ENCODE measurements at places on chromosomes 11 and 22. TPM values are rescaled to one million over a fixed set of nuclear protein-coding genes. Genes with fewer than 3 reads are reported as not detected.

GRCh38 chr11:114400216-114400914, at the start of the genes C11orf71 and RBM7:
TSS of gene C11orf71 (minus strand) at chr11:114400511. CDS start at chr11:114400331, 180 bp downstream.
TSS of gene RBM7 (plus strand) at chr11:114400666. CDS start at chr11:114400672, 6 bp downstream.
- H3K27me3 ChIP-seq, result no peaks in the 10 kb centered on the region
- peak within 1 kb of the TSS; percentile 97 for H3K27ac ChIP-seq
- peak within 1 kb of the TSS; percentile 95 for H3K4me3 ChIP-seq
- peaks cover 41% of the 10 kb centered on the region for H3K4me1 ChIP-seq

The TRIM66 gene
- 22.4 TPM for total RNA-seq

GRCh38 chr11:115087791-115088190, 409.5 kb downstream of the NXPE2 start:
- H3K27ac ChIP-seq, result no peak overlapping the region
- no peak overlapping the region for H3K4me3 ChIP-seq
- no peaks in the 10 kb centered on the region for H3K27me3 ChIP-seq

GRCh38 chr22:49538006-49538405, 289.7 kb downstream of the BRD1 start:
- no peaks in the 10 kb centered on the region for H3K4me1 ChIP-seq
- no peaks in the 10 kb centered on the region for H3K36me3 ChIP-seq
- no peaks in the 10 kb centered on the region for H3K27me3 ChIP-seq
- H3K4me3 ChIP-seq, result no peak overlapping the region
- DNase-seq, result no peak

DNA sequence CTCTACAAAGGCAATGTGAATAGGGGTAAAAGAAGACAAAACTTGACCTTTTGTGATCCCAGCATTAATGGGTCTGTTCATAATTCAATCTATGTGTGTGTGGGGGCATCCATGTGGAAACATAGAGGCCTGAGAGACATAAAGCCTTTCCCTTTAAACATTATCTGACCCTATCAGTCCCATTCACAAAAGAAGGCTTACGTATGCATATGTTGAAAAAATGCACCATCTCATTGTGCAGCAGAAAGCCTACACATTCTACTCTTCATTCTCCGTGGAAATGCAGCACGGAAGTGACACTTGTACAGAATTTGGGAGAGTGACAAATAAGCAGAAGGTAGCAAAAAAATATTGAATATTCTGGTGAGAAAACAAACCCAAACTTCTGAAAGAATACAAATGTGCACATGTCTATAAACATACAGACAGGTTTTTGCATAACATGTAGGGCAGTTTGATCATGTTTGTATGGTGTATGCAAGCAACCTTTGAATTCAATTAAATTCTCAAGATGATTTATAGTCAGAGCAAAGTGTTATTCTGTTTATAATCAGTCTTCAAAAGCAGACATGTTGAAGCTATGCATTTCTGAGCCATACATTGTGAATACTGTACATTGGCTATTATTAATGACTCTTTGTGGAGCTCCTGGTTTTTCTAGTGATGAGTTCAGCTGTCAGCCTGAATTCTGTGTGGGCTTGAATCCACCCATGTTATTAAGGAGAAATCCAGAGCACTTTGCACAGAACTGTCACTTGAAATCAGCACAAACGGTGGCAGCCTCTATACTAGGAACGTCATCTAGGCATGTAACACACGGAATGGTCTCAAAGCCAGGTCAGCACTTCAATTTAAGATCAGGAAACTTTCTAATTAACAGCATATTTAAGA, 236.8 kb downstream of the DCDC1 start:
- no peak overlapping the region for H3K27ac ChIP-seq
- H3K4me1 ChIP-seq, result no peaks in the 10 kb centered on the region
- DNase-seq, result no peak
- H3K36me3 ChIP-seq, result no peaks in the 10 kb centered on the region

- no peaks in the 10 kb centered on the region for H3K4me1 ChIP-seq
- no peak for DNase-seq
- H3K27ac ChIP-seq, result no peak overlapping the region
- H3K36me3 ChIP-seq, result no peaks in the 10 kb centered on the region
- H3K27me3 ChIP-seq, result peaks cover 15% of the 10 kb centered on the region
These were observed 18.4 kb downstream of the MS4A6E start for GRCh38 chr11:60345489-60345888.

DNA sequence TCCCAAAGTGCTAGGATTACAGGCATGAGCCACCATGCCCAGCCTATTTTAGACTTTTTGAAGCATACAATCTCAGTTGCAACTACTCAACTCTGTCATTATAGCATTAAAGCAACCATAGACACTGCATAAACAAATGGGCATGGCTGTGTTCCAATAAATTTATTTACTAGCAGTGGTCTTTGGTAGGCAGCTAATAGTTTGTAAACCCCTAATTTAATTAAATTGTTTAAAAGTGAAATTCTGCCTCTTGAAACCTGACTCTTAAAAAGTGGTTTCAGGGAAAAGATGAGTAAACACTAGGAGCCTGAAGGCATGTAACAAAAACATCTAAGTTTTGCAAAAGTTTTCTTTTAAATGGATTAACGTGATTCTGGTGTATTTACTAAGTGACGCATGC, 1364.5 kb downstream of the LRRC4C start:
- no peaks in the 10 kb centered on the region for H3K36me3 ChIP-seq
- H3K27me3 ChIP-seq, result no peaks in the 10 kb centered on the region
- no peak overlapping the region for H3K4me3 ChIP-seq
- H3K27ac ChIP-seq, result no peak overlapping the region

GRCh38 chr11:102685338-102685737, 20.2 kb downstream of the MMP27 start:
- no peak for DNase-seq
- no peak overlapping the region for H3K4me3 ChIP-seq
- H3K27me3 ChIP-seq, result peaks cover 12% of the 10 kb centered on the region
- H3K4me1 ChIP-seq, result no peaks in the 10 kb centered on the region
- no peak overlapping the region for H3K27ac ChIP-seq

DNA sequence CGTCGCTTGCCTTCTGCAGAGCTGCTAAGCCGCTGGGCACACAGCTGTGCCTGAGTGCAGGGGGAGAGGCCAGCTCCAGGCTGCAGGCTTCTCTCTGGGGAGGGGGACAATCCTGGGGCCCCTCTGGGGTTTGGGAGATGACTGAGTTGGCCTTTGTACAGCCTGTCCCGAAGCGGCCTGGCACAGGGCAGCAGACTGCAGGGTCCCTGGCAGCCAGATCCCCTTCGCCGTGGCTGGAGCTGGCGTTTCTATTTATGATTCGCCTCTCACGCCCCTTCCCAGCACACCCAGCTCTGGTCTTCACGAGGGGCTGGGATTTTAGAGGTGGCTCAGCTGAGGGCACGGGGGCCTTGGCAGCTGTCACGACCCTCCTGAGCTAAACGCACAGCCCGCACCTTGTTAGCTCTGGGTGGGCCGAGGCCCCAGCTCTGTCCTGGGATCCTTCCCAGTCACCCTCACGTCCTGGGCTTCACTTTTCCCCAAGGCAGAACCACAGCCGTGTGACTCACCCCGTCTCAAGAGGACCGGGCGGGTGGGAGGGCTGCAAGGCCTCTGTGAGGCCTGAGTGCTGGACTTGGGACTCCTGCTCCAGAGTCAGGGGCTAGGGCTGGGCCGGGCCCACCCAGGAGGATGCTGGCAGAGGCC, 18.4 kb downstream of the OSBPL5 start:
- no peak overlapping the region for H3K27ac ChIP-seq
- H3K27me3 ChIP-seq, result no peaks in the 10 kb centered on the region
- H3K4me3 ChIP-seq, result no peak overlapping the region
- no peaks in the 10 kb centered on the region for H3K36me3 ChIP-seq
- H3K4me1 ChIP-seq, result no peaks in the 10 kb centered on the region

The TMEM191C gene
- total RNA-seq, result 0.48 TPM

The CYP2D6 gene
- total RNA-seq, result 1.9 TPM

The FOLR2 gene
- total RNA-seq, result not detected

- no peaks in the 10 kb centered on the region for H3K27me3 ChIP-seq
- H3K4me3 ChIP-seq, result no peak overlapping the region
- H3K27ac ChIP-seq, result no peak overlapping the region
- peaks cover 3% of the 10 kb centered on the region for H3K36me3 ChIP-seq
These were observed 171.8 kb downstream of the ETS1 start for GRCh38 chr11:128415539-128415938.

GRCh38 chr22:21827628-21828267, 39.7 kb downstream of the MAPK1 start:
- no peak overlapping the region for H3K4me3 ChIP-seq
- no peaks in the 10 kb centered on the region for H3K27me3 ChIP-seq
- peaks cover 23% of the 10 kb centered on the region for H3K4me1 ChIP-seq
- no peak for DNase-seq

GRCh38 chr11:44866286-44866685, 84.4 kb downstream of the TP53I11 start:
- no peak for DNase-seq
- H3K27ac ChIP-seq, result no peak overlapping the region
- H3K27me3 ChIP-seq, result peaks cover 34% of the 10 kb centered on the region
- peaks cover 22% of the 10 kb centered on the region for H3K4me1 ChIP-seq
- peaks cover 12% of the 10 kb centered on the region for H3K36me3 ChIP-seq

GRCh38 chr11:13944016-13944415, 18.5 kb upstream of the SPON1 start:
- no peak overlapping the region for H3K4me3 ChIP-seq
- H3K36me3 ChIP-seq, result no peaks in the 10 kb centered on the region
- DNase-seq, result no peak
- peaks cover 36% of the 10 kb centered on the region for H3K4me1 ChIP-seq
- H3K27me3 ChIP-seq, result peaks cover 4% of the 10 kb centered on the region

GRCh38 chr11:47005441-47005840, 68.9 kb downstream of the CSTPP1 start:
- H3K27ac ChIP-seq, result no peak overlapping the region
- DNase-seq, result no peak
- no peak overlapping the region for H3K4me3 ChIP-seq
- H3K27me3 ChIP-seq, result no peaks in the 10 kb centered on the region
- H3K36me3 ChIP-seq, result no peaks in the 10 kb centered on the region
- peaks cover 5% of the 10 kb centered on the region for H3K4me1 ChIP-seq

DNA sequence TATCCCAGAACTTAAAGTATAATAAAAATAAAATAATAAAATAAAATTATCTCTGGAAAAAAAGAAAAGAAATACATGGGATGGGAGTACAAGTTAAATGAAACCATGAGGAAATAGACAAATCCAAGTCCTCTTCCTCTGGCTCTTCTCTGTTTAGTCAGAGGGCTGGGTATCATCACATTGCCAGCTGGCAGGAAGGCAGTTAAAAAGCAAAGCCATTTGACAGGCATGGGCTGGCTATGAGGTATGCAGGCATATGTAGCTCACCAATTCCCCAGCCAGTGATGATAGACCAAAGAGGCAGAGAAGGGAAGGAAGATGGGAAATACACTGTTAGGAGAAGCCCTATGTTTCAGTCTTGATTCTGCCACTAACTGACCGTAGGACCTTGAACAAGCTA, 6.5 kb downstream of the LYVE1 start:
- no peak for DNase-seq
- no peak overlapping the region for H3K27ac ChIP-seq
- no peaks in the 10 kb centered on the region for H3K4me1 ChIP-seq
- H3K4me3 ChIP-seq, result no peak overlapping the region
- H3K27me3 ChIP-seq, result peaks cover 6% of the 10 kb centered on the region

DNA sequence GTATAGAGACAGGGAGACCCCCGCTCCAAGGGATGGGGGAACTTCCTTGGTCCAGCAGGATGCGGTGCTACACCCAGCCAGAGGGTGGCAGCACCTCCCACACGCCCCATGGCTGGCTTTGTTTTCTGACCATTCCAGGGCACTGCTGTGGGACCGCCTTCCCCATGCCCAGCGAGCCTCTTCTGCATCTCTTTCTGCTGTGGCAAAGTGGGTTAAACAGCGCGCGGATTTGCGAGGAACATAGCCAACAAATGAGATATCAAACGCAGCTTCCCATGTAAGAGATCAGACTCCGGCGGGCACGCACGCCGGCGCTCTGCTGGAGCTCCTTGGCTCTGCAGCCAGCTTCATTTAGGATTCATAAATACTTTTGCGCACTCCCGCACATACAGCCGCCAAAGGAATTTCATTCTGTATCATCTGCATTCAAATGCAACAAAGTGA, 485.8 kb upstream of the CADM1 start:
- H3K27me3 ChIP-seq, result no peaks in the 10 kb centered on the region
- H3K4me1 ChIP-seq, result no peaks in the 10 kb centered on the region
- no peaks in the 10 kb centered on the region for H3K36me3 ChIP-seq
- DNase-seq, result no peak
- no peak overlapping the region for H3K27ac ChIP-seq

GRCh38 chr11:9535189-9535781, 38.2 kb upstream of the WEE1 start:
- H3K27ac ChIP-seq, result no peak overlapping the region
- H3K36me3 ChIP-seq, result no peaks in the 10 kb centered on the region
- H3K27me3 ChIP-seq, result no peaks in the 10 kb centered on the region
- no peak overlapping the region for H3K4me3 ChIP-seq
- no peaks in the 10 kb centered on the region for H3K4me1 ChIP-seq

The TALDO1 gene
- 224 TPM for total RNA-seq

The GALNT18 gene
- total RNA-seq, result 0.93 TPM

DNA sequence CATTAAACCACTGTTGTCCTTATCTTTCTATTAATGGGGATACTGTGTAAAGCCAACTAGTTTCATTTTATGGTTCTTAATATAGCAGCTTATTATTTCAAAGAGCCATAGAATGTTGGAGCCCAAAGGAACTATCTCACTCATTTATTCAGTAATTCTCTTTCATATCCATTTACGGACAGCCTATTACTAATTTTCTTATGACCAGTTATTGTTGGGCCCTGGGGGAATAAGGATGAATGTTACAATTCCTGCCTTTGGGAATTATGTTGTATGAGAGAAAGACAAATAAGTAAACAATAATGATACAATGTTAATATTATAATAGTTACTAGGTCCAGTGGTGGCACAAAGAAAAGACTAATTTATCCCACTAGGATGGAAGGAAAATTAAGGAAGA, 52.4 kb downstream of the AAMDC start:
- H3K4me3 ChIP-seq, result no peak overlapping the region
- peaks cover 23% of the 10 kb centered on the region for H3K36me3 ChIP-seq
- H3K4me1 ChIP-seq, result no peaks in the 10 kb centered on the region

DNA sequence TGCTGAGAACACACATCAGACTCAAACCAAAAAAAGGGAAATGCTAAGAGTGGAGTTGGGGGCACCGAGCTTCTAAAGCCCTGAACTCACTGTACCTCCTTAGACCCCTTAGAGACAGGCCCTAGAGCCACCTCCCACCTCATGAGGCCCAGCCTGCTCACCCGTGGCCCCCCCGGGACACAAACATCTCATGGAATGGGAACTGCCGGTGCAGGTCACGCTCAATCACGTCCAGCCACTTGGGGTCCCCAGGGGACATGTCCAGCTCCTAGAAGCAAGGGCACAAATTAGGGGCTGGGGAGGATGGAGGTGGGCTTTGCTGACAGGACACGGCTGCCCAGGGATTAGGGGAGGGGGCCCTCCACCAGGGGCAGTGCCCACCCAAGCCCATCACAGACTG, 6.3 kb upstream of the CASTOR1 start:
- no peak overlapping the region for H3K4me3 ChIP-seq
- peaks cover 51% of the 10 kb centered on the region for H3K36me3 ChIP-seq
- peaks cover 21% of the 10 kb centered on the region for H3K4me1 ChIP-seq
- no peak overlapping the region for H3K27ac ChIP-seq
- H3K27me3 ChIP-seq, result no peaks in the 10 kb centered on the region

- H3K4me1 ChIP-seq, result peaks cover 25% of the 10 kb centered on the region
- peaks cover 67% of the 10 kb centered on the region for H3K36me3 ChIP-seq
- no peak overlapping the region for H3K4me3 ChIP-seq
- DNase-seq, result no peak
- no peaks in the 10 kb centered on the region for H3K27me3 ChIP-seq
- no peak overlapping the region for H3K27ac ChIP-seq
These were observed 102.9 kb upstream of the GAL start for GRCh38 chr11:68581439-68581838.

The NLRP14 gene
- not detected for total RNA-seq

GRCh38 chr11:8527939-8528338, 66.1 kb downstream of the STK33 start:
- DNase-seq, result no peak
- H3K27ac ChIP-seq, result no peak overlapping the region
- no peaks in the 10 kb centered on the region for H3K36me3 ChIP-seq
- H3K27me3 ChIP-seq, result peaks cover 4% of the 10 kb centered on the region
- no peak overlapping the region for H3K4me3 ChIP-seq
- H3K4me1 ChIP-seq, result no peaks in the 10 kb centered on the region
